ENCODE measurements at places on chromosomes 2 and 18.

GRCh38 chr18:56890632-56891031 is 239.5 kb downstream of the WDR7 start:
- no peak for DNase-seq

DNA sequence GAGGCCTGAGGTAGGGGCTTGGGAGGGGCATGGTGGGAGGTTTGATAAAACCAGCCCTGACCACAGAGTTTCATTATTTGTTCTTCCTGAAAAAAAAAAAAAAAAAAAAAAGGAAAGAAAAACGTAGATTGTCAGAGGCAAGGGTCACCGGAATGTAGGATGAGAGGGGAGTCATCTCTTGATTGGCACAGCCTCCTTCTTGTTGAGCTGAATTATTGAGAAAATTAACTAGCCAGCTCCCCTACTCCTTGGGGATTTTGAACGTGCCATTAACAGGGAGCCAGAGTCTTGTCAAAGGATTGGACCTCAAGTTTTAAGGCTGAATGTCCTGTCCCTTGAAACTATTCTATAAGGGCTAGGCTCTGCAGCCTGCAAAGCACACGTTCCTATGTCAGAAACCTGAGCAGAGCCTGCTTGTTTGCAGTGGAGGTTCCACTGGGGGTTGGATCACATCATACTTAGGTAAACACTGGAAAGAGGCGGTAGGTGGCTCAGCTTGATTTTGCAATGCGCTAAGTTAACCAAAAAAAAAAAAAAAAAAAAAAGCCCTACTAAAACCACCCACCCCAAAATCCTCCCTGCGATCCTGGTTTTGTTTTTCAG is 2.3 kb downstream of the INHBB start:
- DNase-seq: no peak

DNA sequence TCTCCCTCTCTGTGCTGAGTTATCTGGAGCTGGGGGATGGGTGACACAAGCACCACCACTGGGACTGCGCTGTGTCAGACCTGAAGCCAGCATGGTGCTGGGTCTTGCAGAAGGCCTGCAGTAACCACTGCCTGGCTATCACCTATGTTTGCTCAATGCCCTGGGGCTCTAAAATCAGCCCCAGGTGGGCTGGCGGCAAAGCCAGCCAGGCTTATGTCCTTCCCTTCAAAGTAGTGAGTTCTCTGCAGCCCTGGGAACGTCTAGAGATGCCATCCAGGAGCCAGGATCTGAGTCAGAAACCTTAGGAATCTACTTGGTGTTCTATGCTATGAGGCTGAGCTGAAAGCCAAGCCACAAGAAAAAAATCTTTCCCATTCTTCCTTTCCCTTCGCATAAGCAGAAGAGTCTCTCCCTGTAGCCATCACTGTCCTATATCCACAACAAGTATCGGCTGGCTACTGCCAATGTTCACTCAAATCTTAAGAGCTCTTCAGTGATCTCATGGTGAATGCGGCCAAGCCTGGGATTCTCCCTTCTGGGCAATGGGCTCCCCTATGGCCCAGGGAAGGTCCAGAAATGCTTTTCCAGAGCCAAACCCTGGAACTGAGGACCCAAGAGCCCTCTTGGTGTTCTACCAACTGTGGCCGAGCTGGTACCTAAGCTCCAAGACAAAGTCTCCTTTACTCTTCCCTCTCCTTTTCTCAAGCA is 248.7 kb downstream of the ZNF385B start:
- no peak for DNase-seq

- DNase-seq: no peak
Measured at GRCh38 chr2:37306024-37306423, 18.6 kb downstream of the PRKD3 start.

- DNase-seq: no peak
Measured at GRCh38 chr2:120672526-120673204, 63.0 kb upstream of the GLI2 start.

DNA sequence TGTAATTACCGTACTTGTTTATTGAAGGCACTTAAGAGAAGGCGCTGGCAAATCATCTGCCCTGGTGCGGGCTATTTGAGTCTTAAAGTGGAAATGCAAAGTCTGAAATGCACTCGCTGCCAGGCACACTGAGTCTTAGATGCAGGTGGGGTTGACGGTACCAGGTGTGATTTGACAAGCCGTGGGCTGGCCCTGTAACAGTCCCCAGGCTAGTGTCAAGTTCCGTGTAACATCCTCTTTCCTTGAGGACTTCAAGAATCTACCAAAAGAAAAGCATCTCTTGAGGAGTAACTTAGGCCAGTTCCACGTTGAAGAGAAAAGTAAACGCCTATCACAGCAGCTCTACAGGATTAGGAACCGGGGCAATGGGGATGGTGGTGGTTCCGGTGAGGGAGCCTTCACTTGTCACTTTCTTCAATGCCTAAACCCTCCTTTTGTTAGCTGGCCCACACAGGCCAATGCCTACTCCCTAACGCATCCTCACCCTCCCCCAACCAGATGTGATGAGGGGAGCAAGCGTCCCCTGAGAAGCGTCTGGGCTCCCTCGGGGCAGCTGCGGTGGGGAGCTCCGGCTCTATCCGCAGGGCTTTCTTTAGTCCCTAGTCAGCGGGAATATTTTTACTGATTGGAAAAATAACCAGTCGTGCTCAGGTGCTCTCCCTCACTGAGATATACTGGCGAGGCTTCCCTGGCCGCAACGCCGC is 1.5 kb upstream of the UGP2 start:
- DNase-seq: no peak

DNA sequence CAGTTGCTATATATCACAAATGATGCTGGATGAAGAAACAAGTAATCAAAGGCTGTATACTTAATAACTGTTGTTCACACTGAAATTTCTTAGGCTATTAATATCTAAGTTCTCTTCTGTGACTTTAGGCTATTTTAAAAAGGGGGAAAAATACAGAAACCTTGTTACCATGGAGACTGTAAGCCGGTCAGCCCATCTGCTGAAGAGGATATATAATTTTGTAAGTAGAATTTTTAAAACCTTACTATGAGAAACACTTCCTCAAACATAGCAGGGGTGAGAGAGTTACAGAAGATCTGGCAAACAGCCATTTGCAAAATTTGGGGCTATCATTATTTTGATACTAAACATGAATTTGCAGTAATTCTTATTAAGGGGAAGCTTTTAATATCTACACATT is 27.8 kb downstream of the CACNB4 start:
- DNase-seq: no peak

- no peak for DNase-seq
Measured at GRCh38 chr2:237118025-237118424, 32.3 kb downstream of the COPS8 start.

DNA sequence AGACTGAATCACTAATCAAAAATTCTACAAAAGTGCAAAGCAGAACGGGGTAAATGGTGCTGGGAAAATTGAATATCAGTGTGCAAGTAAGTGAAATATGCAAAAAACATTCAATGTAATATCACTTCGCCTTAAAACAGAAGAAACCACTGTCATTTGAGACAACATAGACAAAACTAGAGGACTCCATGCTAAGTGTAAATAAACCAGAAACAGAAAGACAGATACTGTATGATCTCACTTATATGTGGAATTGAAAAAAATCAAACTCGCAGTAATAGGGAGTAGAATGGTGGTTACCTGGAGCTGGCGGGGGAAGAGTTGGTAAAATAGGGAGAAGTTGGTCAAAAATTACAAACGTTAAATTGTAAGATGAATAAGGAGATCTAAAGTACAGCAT is 1420.0 kb upstream of the CDH2 start:
- DNase-seq: no peak

GRCh38 chr2:19797871-19798270 is 103.9 kb downstream of the TTC32 start:
- DNase-seq: no peak

GRCh38 chr2:187171318-187171717 is 276.7 kb downstream of the CALCRL start:
- no peak for DNase-seq

GRCh38 chr2:182522405-182522896 is 95.6 kb upstream of the PDE1A start:
- DNase-seq: no peak

GRCh38 chr2:47641366-47641765 is 141.6 kb upstream of the MSH6 start:
- DNase-seq: no peak

- no peak for DNase-seq
Measured at GRCh38 chr2:173355866-173356508, 1.3 kb downstream of the CDCA7 start.

DNA sequence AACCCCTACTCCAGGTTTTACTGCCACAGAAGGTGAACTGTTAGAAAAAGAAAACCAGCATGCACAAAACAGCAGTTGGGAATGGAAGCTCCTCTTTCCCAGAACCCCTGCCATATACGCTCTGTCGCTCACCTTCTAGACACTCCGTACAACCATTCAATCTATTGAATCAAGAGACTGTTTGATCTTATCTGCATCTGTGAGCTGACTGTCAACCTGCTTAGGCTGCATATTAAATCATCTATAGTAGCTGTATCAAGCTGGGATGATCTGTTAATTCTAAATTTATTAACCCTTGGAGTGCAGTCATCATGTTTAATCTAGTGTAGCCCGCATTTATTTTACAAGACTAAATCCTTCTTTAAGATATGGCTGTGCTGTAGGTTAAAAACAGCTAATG is 13.6 kb upstream of the BCL11A start:
- no peak for DNase-seq

DNA sequence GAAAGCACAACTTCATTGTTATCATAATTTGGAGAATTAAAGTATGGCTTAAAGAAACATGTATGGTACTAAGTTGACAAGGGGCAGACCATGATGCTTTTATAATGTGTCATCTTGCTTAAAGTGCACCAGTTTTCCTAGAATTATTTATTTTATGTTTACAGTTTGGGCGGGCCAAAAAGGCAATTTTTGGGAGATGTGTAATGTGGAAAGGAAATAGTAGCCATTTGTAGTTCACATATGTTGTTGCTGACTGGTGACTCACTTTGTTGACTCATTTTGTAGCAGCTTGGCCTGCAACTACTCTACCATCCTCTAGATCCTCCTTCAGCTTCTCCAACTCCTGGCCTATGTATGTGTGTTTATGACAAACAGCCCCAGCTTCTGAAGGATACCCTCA is 7.7 kb downstream of the ZSCAN30 start:
- DNase-seq: no peak

- no peak for DNase-seq
Measured at GRCh38 chr2:210259687-210260086, 34.4 kb upstream of the ACADL start.

DNA sequence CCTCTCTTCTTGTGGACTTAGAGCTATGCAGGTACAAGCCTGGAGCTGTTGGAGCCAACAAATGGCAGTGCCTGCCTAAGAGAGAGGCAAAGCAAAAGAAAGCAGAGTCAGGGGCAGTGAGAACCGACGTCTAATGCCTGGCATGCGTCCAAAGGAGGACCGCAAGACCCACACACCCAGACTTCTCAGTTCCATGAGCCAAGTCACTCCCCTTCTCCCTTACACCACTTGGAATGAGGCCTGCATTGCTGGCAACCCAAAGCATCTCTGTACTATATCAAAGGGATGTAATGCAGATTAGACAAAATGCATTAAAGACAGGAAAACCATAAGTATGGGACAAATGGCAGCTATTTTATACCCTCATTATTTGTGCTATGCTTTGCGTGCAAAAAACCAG is 49.9 kb upstream of the RNU4ATAC start:
- DNase-seq: no peak

DNA sequence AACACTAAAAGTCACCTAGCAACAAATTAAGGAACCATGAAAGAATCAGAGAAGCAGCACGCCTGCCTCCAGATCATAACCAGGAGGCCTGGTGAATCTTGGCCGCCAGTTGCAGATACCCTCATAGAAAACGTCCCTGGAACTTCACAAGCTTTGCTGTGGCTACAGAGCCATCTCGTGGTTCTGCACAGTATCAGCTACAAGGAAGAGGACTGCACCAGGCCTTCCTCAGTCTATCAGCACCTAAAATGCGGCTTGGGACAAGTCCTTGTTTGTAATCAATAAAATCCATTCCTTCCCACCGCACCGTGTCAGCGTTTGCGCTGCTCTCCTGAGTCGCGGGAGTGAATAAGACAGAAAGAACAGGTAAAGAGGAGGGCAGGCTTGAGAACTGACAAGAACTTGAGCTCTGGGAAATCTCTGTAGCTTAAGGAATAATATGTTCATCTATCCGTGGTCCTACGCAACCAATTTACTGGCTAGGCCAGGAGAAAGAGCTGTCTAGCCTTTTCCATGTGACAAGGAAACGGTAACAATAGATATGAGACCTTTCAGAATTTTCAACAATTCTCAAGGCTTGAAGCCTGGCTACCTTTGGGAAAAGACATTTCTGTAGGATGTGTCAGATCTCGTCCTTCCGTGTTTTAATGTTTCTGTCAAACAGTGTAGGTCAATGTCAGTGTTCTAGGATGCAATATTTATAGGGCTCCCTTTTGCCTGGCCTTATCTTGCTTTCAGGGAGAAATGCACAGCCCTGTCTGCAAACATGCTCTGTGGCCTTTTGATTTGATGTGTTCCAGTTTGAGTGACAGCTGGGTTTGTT is 128.5 kb upstream of the RAB12 start:
- DNase-seq: no peak

- DNase-seq: no peak
Measured at GRCh38 chr2:31031132-31031706, 107.0 kb downstream of the GALNT14 start.

GRCh38 chr2:44753552-44754285 is 187.8 kb upstream of the SIX3 start:
- DNase-seq: peak; percentile 4

DNA sequence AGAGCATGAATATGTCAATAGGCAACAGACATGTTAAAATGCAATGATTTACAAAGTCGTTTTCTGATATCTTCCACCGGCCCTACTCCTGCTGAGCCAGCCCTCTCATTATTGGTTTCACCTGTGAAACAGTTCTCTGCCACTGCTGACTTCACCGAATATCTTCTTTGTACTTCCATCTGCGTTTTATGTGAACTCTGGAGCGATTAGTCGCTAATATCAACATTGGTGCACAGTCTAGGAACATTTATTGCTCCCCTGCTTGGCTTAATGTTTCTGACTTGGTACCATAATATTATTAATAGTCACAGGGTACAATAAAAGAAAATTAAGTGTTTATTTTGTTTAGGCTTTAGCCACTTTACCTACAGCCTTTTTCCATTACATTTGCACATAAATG is 105.5 kb downstream of the NCKAP5 start:
- no peak for DNase-seq

DNA sequence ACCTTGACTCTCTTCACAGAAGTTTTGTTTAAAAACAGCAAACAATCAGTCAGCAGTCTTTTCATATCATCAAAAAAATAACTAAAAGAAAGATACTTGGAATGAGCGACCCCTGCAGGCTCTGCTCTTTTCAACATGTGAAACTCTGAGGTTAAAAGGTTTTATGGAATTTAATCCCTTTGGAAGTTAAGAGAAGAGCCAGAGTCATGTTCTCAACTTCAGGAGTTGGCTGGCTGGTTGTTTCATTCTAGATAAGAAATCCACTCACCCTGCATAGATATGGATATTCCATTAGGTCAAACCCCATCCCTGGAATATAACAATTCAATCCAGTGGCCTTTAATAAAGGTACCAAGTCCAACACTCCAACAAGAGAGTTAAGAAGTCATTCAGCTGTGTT is 115.6 kb upstream of the RMDN2 start:
- no peak for DNase-seq

- DNase-seq: no peak
Measured at GRCh38 chr2:155547571-155547970, 785.0 kb downstream of the NR4A2 start.

GRCh38 chr18:34691614-34692013 is 18.5 kb upstream of the DTNA start:
- no peak for DNase-seq

- DNase-seq: no peak
Measured at GRCh38 chr2:129922571-129923264, 56.7 kb upstream of the RAB6C start.

- DNase-seq: no peak
Measured at GRCh38 chr18:55152801-55153200, 193.5 kb upstream of the CCDC68 start.

GRCh38 chr2:192555740-192556139 is 361.0 kb upstream of the TMEFF2 start:
- DNase-seq: no peak
